Stimulated activated CD8-positive, alpha-beta memory T cell treated with anti-CD3 and anti-CD28 coated beads, Interleukin-12 subunit alpha, Interleukin-12 subunit beta, amount 100 ng/mL, for 1 hour (primary cell): ENCODE measurements at places on chromosomes 6 and 20.

DNA sequence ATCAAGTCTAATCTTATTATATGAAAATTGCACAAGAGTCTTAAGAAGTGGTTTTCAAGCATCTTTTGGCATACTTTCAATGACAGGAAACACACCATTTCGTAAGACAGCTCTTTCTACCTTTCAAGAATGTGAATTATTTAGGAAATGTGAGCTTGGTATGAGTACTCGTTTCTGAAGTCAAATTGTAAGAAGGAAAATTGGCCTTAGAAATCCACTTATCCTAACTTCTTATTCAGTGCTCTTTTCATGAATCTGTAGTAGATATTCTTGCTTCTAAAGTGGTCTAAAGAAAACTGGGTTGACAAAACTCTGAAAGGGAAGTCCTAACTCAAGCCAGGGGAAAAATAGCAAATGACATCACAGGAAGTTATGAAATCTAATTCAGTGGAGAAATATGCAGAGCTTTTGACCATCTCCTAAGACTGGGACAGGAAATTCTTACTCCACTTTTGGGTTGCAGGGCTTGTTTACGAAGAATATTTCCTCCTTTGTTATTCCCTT is 38.5 kb upstream of the OGFRL1 start:
- DNase-seq, result no peak

- DNase-seq, result no peak
Observed at GRCh38 chr20:38369389-38369788, 23.1 kb downstream of the LBP start.

GRCh38 chr20:32549842-32550241 is 35.3 kb downstream of the NOL4L start:
- DNase-seq, result no peak

GRCh38 chr6:3359973-3360726 is 96.7 kb downstream of the SLC22A23 start:
- DNase-seq, result no peak

- DNase-seq, result no peak
Observed at GRCh38 chr6:53815381-53816119, 20.7 kb downstream of the LRRC1 start.

GRCh38 chr6:93226822-93227221 is 192.5 kb downstream of the EPHA7 start:
- DNase-seq, result no peak

- no peak for DNase-seq
Observed at GRCh38 chr20:1263853-1264252, 2.2 kb upstream of the SNPH start.

DNA sequence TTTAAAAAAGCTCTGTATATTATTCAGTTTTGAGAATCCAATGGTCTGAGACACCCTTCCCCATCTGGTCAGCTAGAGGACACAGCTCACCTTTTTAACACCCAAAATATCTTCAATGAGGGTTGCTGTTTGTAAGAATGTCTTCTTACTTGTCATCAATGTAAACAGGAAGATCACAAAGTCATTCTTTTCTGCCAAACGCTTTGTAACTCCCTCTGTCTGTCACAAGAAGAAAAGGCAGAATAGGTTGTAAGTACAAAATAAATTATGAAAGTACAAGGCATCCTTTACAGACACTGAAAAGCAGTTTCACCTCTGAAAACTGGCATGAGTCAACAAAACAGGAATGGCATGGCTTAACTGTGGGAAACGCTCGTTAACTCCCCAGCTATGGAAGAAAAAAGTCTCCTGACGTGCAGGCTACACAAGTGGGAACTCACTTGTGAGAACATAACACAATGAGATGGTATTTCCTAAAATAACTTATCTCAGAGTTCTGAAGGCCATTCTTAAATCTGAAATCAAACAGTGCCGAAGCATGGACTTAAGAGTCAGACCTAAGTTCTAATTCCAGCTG is 42.7 kb downstream of the TRPC4AP start:
- no peak for DNase-seq

GRCh38 chr6:127494240-127494767 is 24.8 kb downstream of the MTCL3 start:
- no peak for DNase-seq

GRCh38 chr20:3515379-3516170 is 44.8 kb downstream of the ATRN start:
- no peak for DNase-seq

GRCh38 chr6:39821742-39822532 is 29.8 kb downstream of the DAAM2 start:
- DNase-seq, result no peak

DNA sequence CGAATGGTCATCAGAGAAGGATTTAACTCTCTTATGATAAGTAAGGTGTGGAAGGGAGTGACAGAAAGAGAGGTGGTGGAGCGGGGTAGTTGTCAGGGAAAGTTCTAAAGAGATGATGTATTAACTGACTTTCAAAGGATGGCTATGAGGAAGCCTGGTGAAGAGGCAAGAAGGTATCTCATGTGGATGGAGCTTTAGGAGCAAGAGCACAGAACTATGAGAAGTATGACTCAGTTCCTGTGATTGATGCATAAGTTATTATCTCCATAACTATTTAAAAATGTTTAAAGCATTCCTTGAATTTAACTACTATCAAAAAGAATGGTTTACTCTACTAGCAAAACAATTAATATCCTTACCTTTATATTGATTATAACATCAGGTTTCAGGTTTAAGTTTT is 28.8 kb downstream of the AK9 start:
- no peak for DNase-seq

DNA sequence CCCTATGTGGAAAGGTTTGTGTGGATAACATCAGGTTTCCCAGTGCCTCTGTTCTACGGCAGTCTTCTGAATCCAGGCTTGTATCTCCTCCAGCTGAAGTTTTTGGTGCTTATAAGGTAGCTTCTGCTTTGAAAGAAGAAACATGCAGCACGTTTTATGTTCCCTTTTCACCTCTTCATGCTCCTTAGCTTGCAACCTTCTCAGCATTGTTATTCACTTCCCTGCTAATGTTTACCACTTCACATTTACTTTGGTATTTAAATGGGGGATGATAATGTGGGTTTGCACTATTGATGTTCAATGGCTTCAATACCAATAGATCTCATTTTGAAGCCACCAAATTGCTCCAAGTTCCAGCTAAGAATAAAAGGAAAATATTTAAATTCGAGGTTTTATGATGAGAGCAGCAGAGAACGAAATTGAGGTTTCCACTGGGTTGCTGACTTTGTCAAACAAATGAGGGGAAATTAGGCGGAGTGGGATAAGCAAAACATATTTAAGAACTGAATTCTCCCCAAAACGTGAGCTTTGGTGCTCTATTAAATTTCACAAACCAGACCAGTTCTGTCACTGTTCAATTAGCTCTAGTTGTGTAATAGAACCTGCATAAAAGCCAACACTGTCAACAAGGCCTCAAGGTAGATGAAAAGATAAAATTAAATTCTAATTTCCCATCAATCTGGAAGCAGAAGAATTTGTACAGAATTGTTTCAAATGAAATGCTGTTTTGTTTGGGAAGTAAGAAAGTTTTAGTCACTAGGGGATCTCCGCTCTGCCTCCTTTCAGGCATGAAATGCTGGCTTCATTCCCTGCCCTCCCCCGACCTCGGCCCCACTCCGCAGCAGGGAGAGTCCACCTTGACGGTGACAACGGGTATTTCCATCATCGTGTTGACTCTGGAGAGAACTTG is 1.4 kb downstream of the IL22RA2 start:
- DNase-seq, result no peak

GRCh38 chr6:77324866-77325265 is 138.4 kb downstream of the HTR1B start:
- no peak for DNase-seq

GRCh38 chr20:20503777-20504530 is 136.1 kb downstream of the INSM1 start:
- no peak for DNase-seq

- no peak for DNase-seq
Observed at GRCh38 chr6:9890469-9890868, 524.4 kb downstream of the TFAP2A start.

DNA sequence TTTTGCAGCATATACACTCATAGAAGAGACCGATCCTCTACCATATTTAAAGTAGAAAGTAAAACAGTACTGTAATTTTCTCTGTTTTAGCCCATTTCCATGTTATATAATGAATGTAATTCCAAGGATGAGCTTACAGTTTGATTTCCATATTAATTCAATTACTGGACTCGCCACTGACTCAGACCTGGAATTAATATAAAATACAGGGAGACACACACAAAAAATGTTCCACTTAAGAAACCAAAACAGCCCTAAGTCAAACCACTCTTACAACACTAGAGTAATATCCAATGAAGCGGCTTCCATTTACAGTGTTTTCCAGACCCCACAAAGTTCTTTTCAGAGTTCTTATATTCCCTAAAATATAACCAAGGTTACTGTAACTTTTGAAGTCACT is 110.6 kb downstream of the BACH2 start:
- no peak for DNase-seq

- no peak for DNase-seq
Observed at GRCh38 chr6:145744619-145745018, 9.3 kb upstream of the EPM2A start.

- DNase-seq, result no peak
Observed at GRCh38 chr6:14502551-14502950, 385.0 kb downstream of the CD83 start.

DNA sequence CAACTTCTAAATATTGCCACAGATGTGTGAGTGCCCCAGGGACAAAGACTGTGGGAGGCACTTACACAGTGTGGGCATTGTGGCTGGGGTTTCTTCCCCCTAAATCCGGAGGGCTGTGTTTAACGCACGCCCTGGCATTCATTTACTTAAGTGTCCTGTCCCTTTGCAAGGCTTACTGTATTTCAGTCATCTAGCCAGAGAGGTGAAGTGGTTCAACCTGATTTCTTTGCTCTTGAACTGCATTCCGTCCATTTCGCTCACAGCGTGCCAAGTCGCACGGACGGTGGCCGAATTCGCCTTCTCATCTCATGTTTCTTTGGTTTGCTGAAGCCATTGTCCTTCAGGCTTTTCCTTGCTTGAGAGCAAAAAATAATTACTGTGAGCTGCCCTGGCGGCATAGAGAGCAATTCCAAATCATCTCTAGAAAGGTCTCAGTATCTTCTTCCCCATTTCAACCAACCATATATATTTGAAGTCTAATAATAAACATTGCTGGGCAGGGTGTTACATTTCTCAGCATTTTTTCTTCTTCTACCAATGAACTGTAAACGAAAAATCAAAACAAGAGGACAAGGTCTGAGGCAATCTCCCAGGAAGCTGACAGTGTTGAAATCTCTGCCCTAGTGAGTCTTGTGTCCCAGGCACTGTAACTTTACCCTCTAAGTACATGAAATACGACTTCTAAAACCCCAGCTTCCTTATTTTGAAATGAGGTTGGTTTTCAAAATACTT is 16.9 kb downstream of the SYTL3 start:
- no peak for DNase-seq

GRCh38 chr6:93318121-93318520 is 101.2 kb downstream of the EPHA7 start:
- no peak for DNase-seq

- DNase-seq, result peak; percentile 3
Observed at GRCh38 chr6:37134396-37135191, 35.4 kb upstream of the PIM1 start.
